ENCODE measurements at places on chromosomes 11 and 22. TPM values are rescaled to one million over a fixed set of nuclear protein-coding genes. Genes with fewer than 3 reads are reported as not detected.

- DNase-seq: no peak
These were observed 104.7 kb downstream of the TBC1D22A start for GRCh38 chr22:46867106-46867505.

Gene DGKZ
- 55.3 TPM for total RNA-seq

GRCh38 chr22:49497266-49497665 is 330.4 kb downstream of the BRD1 start:
- DNase-seq: no peak

Gene VWCE
- total RNA-seq: 1.5 TPM

Gene CARD18
- not detected for total RNA-seq

- peak; percentile 3 for DNase-seq
These were observed 258.2 kb downstream of the BRD1 start for GRCh38 chr22:49569286-49570031.

DNA sequence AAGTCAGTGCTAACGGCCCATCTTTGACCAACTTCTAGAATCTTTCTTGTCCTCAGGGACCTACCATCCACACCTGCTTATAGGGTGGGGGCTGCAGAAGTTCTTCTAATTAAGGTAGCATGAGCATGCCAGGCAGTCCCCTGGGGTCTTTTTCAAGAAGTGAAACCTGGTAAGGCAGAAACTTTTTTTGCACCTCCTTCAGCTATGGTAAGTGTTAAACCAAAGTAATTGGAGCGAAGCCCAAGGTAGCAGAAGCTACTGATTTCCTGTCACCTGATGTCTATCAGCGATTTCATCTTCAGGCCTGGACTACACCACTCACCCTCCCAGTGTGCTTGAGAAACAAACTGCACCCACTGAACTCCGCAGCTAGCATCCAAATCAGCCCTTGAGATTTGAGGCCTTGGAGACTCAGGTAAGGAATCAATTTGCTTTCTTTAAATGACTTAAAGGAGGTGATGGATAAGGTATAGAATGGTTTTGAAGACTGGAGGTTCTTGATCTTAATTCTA is at the start of gene MS4A1:
TSS of gene MS4A1 (plus strand) at position 317 of the 512 bp plus-strand sequence. CDS start 6,528 bp downstream, outside the sequence.
- no peak for DNase-seq

DNA sequence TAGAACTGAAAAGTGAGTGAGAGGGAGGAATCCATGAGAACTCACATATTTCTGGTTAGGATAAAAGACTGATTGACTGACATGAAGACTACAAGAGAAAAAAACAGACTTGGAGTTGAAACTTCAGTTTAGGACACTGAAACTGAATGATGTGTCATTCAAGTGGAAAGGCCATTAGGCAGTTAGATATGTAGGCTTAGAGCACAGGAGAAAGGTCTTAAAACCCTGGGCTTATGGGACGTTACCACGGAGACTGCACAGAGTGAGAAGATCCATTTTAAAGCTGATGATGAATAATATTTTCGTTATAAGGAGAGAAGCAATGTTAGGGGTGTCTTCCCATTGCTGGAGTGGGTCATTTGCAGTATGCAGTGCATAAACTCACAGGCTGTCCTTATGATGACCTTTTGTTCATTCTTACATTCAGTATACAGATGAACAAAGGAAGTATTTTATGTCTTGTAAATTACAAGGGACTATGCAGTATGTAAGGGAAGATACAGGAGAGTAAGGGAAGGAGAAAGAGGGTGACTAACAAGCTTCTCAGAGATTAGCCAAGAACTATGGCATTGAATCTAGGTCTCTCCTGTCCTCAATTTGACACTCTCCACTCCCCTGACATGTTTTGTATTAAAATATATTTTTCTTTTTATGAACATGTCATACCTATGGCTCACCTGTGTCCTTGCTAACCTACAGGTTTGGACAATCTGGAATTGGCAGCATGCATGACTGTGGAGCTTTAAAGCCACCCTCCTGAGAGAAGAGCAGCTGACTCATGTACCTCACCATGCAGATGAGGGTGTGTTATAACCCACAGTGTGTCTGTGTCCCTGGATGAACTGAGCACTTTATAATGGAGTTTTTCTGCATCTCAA is 63.7 kb downstream of the MAML2 start:
- DNase-seq: no peak

- no peak for DNase-seq
These were observed 670 bp downstream of the RASD2 start for GRCh38 chr22:35541254-35541748.

DNA sequence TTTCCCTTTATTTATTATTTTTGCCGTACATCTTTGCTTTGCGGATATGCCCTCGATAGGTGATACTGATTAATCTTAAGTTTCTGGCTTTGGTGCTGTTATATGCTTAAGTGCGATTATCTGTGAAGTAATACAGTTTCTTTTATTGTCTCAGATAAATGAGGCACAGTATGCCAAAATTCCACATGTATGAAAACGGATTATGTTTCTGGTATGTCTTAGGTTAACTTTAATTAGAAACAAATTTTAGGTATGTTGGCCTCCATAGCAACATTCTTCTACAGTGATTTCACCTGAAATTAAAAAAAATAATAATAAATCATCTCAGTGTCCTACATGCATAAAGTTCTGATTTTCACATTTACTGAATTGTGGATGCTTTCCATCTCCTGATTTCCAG is 119.2 kb downstream of the ARHGAP42 start:
- DNase-seq: no peak

Gene PAMR1
- total RNA-seq: 34.6 TPM

Gene SC5D
- total RNA-seq: 7.7 TPM

- DNase-seq: no peak
These were observed 36.7 kb downstream of the ISX start for GRCh38 chr22:35102663-35103062.

Measured in uterus (tissue), 4 donors.